Stimulated activated CD4-positive, alpha-beta T cell treated with anti-CD3 and anti-CD28 coated beads, Interleukin-1b, Interleukin-23, amount 100 ng/mL, for 1 hour (primary cell): ENCODE measurements at places on chromosomes 3 and 15.

DNA sequence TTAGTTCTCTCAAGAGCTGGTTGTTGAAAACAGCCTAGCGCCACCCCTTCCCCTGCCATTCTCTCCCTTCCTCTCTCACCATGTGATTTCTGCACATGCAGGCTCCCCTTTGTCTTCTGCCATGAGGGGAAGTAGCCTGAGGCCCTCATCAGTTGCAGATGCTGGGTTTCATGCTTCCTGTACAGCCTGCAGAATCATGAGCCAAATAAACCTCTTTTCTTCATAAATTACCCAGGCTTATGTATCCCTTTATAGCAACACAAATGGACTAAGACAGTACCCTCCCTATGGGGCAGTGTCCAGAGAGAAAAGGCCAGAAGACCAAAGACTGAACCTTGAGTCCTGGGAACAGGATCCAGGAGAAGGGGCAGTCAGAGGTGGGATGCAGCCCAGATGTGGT is 54.7 kb downstream of the CLEC3B start:
- no peak for DNase-seq

DNA sequence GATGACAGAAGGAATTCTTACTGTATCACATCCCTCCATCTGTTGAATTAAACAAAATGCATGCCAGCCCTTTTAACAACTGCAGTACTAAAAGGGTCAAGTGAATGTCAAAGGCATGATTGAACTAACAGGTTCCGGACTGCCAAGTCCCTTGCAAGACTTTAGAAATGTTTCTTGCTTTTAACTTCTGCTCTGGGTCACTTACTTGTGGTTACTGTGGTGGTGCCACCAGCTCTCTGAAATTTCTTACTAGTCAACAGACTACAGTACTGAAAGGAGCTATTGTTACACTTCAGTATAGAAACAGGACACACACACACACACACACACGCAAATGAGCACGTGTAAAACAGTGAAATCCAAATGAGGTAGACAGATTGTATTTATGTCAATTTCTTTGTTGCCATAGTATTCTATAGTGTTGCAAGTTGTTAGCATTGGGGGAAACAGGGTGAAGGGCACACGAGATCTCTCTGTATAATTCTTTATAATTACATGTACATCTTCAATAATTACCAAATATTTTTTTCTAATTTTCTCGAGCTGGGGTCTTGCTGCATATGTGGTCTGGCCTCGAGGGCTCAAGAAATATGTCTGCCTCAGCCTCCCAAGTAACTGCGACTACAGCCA is 79.9 kb upstream of the SLC25A26 start:
- DNase-seq, result no peak

DNA sequence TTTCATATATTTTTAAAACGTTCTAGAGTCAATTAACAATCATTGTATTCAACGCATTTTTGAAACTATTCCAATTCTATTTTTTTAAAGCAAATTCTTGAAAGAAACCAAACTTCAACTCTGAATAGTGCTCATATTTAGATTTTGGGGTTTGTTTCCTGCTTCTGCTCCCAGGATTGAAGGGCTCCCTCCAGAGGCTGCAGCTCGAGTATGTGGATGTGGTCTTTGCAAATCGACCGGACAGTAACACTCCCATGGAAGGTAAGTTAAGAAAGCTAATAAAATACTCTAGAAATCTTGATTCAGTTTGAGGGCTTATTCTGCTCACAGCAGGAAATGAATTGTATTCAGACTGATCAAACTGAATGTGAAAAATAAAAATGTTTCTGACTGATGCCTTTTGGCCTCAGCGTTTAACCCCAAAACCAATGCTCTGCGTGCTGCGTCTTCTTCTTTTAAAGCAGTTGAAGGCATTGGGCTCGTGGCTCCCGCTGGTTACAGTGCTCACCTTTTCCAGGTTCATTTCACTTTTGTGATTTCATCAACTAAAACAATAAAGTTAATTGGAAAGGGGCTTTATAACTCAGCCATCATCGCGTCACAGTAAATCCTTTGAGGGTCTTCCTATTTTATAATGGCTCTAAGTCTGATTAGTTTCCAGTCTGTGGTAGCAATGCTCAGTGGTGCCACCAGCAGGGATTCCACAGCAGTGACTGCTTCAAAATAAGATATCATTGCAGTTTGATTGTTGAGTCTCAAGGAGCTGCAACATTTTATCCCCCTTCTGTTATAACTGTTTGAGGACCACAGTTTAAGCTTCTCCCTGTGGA is 80.1 kb downstream of the SSR3 start:
- DNase-seq, result no peak

- no peak for DNase-seq
Measured at GRCh38 chr3:36871379-36872126, 73.3 kb downstream of the TRANK1 start.

GRCh38 chr15:69704700-69705099 is 252.1 kb downstream of the RPLP1 start:
- DNase-seq, result no peak

- DNase-seq, result no peak
Measured at GRCh38 chr3:61724183-61724582, 162.8 kb downstream of the PTPRG start.

DNA sequence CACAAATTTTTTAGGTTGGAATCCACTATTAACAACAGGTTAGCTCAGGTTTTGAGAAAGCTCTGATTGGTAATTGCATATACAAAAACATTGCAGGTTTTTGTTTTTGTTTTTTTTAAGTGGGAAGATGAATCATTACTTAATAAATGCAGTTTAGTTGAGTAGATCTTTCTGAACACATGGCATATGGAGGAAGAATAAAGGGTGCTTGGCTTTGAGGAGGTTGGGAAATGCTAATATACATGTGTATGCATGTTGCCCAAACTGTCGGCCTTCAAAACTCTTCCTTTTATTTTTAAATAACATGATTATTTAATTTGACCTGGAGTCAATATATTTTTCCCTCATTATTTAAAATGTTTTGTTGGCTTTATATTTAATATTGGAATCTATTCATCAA is 32.8 kb downstream of the ZBTB38 start:
- no peak for DNase-seq

- DNase-seq, result no peak
Measured at GRCh38 chr15:41556677-41557076, 2.3 kb upstream of the TYRO3 start.

- no peak for DNase-seq
Measured at GRCh38 chr3:74651292-74651691, 36.8 kb upstream of the CNTN3 start.
